ENCODE measurements at places on chromosomes 5 and 9. TPM values are rescaled to one million over a fixed set of nuclear protein-coding genes. Genes with fewer than 3 reads are reported as not detected.

DNA sequence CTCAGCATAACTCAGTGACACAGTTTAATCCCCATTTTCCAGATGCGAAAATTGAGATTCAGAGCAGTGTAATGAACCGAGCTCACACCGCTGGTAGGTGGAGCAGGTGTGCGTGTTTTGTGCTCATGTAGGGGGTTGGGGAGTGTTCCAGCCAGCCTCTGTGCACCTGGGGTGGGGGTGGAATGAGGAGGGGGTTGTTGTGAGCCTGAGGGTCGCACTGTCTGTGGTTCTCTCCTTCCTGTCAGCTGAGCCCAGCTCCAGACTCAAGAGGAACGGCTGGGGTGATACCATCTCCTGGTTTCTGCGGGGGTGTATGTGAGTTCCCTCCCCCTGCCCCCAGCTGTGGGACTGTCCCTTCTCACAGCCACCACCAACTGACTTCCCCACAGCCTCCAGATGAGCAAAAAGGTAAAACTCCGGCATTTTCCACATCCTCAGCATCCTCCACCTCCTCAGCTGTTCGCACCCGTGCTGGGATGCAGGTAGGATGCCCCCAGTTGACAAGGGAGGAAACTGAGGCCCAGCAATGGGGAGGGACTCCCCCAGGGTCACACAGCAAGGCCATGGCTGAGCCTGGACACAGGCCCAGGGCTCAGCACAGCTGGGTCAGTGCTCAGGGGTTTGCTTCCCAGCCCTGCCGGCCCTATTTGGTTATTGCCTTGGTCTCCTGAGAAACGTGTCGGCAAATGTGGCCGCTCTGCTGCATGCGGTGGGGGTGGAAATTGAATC lies 2.1 kb downstream of the SH2D3C start:
- peaks cover 4% of the 10 kb centered on the region for H3K4me1 ChIP-seq
- peaks cover 4% of the 10 kb centered on the region for H3K27me3 ChIP-seq
- DNase-seq, result peak; percentile 52
- no peak overlapping the region for H3K27ac ChIP-seq

DNA sequence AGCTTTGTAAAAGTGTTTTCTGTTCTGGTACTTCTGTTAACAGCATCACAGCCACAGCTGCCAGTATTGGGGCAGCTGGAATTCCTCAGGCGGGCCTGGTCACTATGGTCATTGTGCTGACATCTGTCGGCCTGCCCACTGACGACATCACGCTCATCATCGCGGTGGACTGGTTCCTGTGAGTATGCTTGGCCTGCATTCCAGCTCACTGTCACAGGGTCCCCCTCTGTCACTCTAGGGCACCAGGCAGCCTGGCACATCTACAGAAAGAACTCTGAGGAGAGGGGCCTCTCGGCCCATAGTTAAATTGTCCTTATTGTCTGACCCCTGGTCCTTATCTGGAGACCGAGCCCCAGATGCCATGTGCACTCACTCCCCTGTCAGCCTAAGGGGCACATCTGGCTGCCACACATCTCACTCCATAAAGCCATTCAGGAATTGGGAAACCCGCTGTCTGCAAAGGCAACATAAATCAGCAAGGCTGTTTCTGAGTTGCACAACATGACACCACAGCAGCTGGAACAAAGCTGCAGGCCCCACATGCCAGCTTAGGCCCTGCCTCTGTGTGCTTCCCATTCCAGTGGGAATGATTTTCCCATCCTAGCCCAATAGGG lies 77.5 kb downstream of the SLC1A3 start:
- H3K4me1 ChIP-seq, result no peaks in the 10 kb centered on the region
- H3K4me3 ChIP-seq, result no peak overlapping the region
- H3K27ac ChIP-seq, result no peak overlapping the region
- H3K27me3 ChIP-seq, result no peaks in the 10 kb centered on the region
- H3K36me3 ChIP-seq, result no peaks in the 10 kb centered on the region

DNA sequence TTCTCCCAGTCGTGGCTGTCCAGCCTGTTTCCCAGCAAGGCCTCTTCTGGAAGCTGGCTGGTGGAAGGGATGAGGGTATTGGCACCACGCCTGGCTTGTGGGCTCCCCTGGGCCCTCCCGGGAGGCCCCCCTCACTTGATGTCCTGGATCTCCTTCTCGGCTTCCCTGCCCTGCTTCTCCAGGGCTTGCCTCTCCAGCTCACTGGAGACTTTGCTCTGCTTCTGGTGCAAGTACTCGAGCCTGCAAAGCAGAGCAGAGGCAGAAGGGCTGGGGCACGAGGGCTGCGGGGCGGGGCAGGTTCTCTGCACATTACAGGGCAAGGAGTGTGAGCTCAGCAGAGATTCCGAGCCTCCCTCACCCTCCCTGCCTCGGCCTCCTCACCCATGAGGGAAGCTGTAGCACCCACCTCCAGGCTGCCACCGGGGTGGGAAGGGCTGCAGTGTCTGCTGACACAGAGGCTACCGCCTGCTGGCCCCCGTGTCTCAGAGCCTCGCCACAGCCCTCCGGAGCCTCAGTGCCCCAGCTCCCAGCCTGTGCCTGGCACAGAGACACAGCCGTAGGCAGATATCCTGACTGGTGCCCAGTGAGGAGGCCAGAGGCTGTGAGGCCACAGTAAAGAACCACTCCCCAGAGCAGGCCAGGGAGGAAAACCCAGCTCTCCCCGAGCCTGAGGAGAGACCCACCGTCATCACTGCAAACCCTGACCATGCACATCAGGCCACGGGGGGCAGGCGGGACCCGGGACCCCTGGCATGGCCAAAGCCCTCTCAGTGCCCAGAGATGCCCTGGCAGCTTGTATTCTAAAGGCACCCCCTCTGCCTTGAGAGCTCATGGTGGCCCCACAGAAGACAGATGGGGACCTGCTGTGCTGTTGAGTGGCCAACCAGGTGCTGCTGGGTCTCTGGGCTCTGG lies 7.2 kb downstream of the SNAPC4 start:
- H3K4me1 ChIP-seq, result no peaks in the 10 kb centered on the region
- H3K4me3 ChIP-seq, result no peak overlapping the region
- no peak for DNase-seq
- no peaks in the 10 kb centered on the region for H3K27me3 ChIP-seq

Gene PCDHB12
- 0.59 TPM for total RNA-seq

Gene NTRK2
- total RNA-seq, result 3.3 TPM

DNA sequence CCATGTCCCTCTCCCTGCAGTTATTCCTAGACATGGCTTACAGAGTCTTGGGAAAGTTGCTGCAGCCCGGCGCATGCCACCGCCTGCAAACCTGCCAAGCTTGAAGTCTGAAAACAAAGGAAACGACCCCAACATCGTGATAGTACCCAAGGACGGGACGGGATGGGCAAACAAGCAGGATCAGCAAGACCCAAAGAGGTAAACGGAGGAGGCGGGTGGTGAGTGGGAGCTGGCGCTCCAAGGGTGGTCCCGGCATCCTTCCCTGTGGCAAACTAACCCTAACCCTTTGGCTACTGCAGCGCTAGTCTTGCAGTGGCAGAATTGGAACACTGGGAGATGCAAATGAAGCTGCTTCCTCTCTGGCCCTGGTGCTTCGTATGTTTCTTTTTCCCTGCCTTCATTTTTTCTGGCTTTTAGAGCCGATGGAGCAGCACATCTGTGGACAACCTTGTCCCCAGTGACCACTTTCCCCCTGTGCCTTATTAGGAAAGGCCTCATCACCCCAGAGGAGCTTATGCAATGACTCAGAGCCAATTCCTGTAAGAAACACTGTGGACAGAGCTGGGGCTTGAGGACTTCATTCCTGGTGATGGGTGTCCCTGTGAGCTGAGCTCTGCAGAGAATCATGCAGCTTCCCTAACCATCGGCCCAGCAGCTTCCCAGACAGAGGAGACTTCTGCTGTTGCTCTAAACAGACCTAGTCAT lies 38.9 kb downstream of the PRRC2B start:
- peaks cover 55% of the 10 kb centered on the region for H3K36me3 ChIP-seq
- peak; percentile 93 for DNase-seq
- H3K4me3 ChIP-seq, result no peak overlapping the region
- H3K27ac ChIP-seq, result peak overlapping the region; percentile 59
- H3K4me1 ChIP-seq, result peaks cover 30% of the 10 kb centered on the region

DNA sequence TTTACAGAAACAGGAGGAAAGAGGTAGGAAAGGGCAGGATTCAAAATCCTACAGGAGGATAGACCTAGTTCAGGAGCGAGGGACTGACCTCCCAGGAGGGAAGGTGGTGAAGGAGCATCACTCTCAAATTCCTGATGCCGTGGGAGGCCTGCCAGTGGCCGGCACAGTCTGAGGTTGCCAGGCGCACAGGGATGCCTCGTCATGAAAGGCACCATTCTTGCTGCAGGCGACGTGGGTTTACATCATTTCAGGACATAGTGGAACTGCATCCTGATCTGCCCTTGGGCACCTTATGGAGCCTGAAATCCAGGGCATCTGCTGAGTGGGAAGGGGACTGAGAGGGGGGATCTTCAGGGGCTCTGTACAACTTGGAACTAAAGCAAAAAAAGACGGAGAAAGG lies 163.2 kb upstream of the S1PR3 start:
- DNase-seq, result no peak
- peaks cover 19% of the 10 kb centered on the region for H3K27me3 ChIP-seq
- no peak overlapping the region for H3K27ac ChIP-seq
- peaks cover 16% of the 10 kb centered on the region for H3K4me1 ChIP-seq

Gene PLAC8L1
- not detected for total RNA-seq

DNA sequence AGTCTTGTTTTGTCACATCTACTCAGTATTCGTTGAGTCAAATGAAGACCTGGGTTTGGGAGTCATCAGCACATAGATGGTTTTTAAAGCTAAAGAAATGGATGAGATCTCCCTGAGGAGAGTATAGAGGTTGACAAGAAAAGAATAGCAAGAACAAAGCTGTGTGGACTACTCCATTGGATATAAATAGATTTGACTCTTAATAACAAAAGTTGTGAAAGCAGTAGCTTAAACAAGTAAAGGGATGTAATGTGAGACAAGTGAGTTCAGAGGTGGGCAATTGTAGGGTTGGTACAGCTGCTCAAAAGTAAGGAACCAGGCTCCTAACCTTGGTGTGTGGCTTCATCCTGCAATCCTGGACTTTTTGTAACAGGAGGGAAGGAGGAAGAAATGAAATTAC lies 49.3 kb downstream of the CSNK1G3 start:
- H3K27ac ChIP-seq, result no peak overlapping the region
- no peak for DNase-seq
- no peaks in the 10 kb centered on the region for H3K36me3 ChIP-seq
- no peak overlapping the region for H3K4me3 ChIP-seq
- no peaks in the 10 kb centered on the region for H3K27me3 ChIP-seq

Gene SLC45A2
- total RNA-seq, result 0.59 TPM

Gene ISL1
- not detected for total RNA-seq

DNA sequence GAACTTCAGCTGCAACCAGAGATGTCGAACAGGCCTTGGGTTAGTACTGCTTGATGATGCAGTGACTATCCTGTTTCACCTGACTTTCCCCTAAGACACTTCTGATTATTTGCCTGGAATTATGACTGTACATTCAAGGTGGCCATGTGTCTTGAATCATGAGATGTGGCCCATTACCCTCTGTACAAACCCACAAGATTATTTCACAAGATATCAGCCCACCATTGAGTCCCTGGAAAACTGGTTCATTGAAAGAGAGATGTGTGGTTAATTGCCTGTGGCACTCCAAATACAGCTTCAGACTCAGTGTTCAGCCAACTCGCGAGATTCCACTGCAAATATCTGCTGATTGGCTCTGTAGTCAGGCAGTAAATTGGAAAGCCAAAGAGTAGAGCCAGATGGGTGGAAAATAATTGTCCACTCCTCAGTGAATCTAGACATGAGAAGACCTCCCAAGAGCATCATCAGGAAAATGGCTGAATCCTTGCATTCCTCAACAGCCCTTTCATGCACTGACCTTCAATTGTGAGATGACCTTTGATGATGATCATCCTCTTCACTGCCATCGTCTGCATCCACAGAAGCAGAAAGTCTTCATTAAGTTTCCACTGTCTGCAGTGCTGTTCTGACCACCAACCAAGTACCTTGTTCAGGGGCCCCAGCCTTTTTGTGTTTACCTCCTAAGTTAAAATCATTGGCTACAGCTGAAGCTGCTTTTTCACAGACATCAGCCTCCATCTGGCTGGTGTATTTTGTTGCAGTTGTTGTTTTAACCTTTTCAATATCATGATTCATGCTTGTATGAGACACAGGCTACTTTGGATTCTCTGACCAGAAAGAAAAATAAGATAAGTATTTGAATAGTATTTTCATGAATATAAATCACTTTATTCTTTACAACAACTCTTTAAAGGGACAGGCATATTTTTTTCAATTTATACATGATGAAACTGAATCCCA lies 75.2 kb downstream of the ESM1 start:
- H3K27ac ChIP-seq, result peak overlapping the region; percentile 58
- peaks cover 24% of the 10 kb centered on the region for H3K4me1 ChIP-seq
- no peaks in the 10 kb centered on the region for H3K27me3 ChIP-seq
- H3K36me3 ChIP-seq, result no peaks in the 10 kb centered on the region

Gene CD274
- 0.72 TPM for total RNA-seq

Gene JADE2
- total RNA-seq, result 26.8 TPM

DNA sequence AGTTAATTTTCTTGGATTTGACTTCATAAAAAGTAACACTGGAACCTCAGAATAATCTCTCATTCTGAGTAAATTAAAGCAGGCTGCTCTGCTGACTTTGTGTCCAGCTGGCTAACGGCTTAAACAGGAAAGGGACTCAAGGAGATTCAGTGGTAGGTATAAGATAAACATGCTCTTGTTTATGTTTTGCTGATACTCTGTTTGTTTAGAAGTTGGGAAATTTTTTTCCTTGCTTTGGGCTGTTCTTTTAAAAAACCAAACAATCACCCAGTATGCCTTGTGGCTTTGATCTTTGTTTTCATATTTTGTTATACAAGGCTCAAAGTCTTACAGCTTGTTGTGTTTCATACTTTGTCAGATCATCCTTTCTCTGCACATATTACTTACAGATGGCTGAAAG lies 237.6 kb upstream of the RIOK2 start:
- no peaks in the 10 kb centered on the region for H3K27me3 ChIP-seq
- no peak overlapping the region for H3K4me3 ChIP-seq
- DNase-seq, result no peak
- no peaks in the 10 kb centered on the region for H3K4me1 ChIP-seq
- H3K27ac ChIP-seq, result no peak overlapping the region

Gene ZFP37
- total RNA-seq, result 3.3 TPM

DNA sequence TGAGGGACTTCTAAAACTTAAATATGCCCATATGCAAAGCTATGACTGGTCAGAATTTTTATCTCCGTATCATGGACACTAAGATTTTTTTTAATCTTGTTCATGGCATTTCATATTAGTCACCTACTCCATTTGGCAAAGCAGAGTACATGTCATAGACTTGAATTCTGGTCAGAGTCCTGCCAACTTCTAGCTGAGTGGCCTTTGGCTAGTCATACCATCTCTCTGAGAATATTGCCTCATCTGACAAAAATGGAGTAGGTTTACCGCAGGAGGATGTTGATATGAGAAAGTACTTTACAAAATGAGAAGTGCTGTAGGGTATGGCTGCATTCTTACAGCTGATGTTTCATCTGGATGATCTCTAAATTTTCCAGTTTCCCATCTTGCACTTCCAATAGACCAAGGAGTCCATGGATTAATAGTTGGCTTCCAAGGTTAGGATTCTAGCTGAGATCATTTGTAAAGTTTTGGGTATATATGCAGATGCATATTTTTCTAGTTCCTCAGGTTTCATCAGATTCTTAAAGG lies 150.8 kb upstream of the NR3C1 start:
- peaks cover 51% of the 10 kb centered on the region for H3K4me1 ChIP-seq
- H3K27ac ChIP-seq, result peak overlapping the region; percentile 93
- no peaks in the 10 kb centered on the region for H3K27me3 ChIP-seq
- DNase-seq, result peak; percentile 73

- H3K27me3 ChIP-seq, result no peaks in the 10 kb centered on the region
- no peaks in the 10 kb centered on the region for H3K36me3 ChIP-seq
- DNase-seq, result no peak
These were observed 372.9 kb downstream of the OSTF1 start for GRCh38 chr9:75461183-75461582.
